ENCODE measurements at places on chromosomes 5 and 9. TPM values are rescaled to one million over a fixed set of nuclear protein-coding genes. Genes with fewer than 3 reads are reported as not detected.

- DNase-seq: no peak
Observed at GRCh38 chr5:59724482-59725391, 168.8 kb downstream of the PDE4D start.

DNA sequence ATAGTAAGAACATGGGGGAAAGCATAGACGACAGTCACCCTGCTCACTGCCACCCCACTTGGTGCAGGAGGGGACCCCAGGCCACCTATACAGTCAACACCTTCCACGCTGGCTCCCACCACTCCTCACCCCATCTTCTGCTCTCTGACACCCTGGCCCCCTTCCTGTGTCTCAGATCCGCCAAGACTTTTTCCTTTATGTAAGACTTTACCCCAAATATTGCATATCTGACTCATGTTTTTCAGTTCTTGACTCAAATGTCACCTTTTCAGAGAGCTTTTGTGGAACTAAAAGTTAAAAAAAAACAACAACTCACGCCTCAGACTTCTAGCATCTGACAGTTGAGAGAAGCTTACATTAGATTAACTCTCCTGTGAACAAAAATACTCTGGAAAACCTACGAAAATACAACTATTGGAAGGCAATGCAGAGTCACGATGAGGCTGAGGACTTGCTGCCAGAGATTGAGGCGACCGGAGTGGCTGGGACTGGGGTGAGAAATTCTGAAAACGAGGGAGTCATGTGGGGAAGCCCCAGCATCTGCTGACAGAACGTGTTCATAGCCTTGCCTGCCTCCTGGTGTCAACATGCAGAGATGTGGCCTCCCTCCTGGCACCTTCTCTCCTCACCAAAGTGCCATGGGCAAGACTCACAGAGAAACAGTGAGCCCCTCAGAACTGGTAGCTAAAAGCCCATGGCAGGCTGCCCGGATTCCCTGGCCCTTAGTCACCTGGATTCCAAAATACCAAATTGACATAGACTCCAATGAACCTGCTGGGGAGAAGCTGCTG is 22.4 kb upstream of the FCN2 start:
- DNase-seq: no peak

The TBC1D2 gene
- total RNA-seq: 2.7 TPM

The C9orf43 gene
- total RNA-seq: 0.76 TPM
